ENCODE measurements at places on chromosomes 1 and 21.

DNA sequence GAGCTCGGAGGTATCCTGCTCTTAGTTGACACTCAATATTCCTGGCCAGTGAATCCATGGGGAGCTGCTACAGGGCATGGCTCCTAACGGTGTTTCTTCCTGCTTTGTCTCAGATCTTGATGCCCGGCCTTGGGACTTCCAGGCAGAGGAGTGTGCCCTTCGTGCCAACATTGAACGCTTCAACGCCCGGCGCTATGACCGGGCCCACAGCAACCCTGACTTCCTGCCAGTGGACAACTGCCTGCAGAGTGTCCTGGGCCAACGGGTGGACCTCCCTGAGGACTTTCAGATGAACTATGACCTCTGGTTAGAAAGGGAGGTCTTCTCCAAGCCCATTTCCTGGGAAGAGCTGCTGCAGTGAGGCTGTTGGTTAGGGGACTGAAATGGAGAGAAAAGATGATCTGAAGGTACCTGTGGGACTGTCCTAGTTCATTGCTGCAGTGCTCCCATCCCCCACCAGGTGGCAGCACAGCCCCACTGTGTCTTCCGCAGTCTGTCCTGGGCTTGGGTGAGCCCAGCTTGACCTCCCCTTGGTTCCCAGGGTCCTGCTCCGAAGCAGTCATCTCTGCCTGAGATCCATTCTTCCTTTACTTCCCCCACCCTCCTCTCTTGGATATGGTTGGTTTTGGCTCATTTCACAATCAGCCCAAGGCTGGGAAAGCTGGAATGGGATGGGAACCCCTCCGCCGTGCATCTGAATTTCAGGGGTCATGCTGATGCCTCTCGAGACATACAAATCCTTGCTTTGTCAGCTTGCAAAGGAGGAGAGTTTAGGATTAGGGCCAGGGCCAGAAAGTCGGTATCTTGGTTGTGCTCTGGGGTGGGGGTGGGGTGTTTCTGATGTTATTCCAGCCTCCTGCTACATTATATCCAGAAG is 16.7 kb downstream of the ALX3 start:
- DNase-seq: peak; percentile 70

DNA sequence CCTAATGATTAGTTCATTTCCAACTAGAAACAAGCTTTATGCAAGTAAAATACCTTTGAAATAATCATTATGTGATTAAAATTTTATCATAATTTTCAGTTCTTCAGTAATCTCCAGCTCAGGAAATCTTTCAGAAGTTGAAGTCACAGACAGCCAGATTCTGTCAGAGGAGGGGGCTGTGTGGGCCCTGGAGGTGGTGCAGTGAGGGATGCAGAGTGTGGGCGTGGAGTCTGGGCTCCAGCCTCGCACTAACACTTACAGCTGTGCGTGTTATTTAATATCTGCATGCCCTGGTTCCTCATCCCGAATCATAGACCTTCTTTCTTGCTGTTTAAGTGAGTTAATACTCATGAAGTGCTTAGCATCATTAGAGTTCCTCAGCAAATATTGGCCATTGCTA is 23.9 kb downstream of the WDR64 start:
- DNase-seq: peak; percentile 30

- DNase-seq: no peak
Observed at GRCh38 chr1:214843281-214843680, 239.3 kb upstream of the KCNK2 start.

GRCh38 chr1:182357913-182358312 is 33.7 kb downstream of the GLUL start:
- DNase-seq: no peak

- no peak for DNase-seq
Observed at GRCh38 chr1:181255270-181255929, 166.9 kb downstream of the IER5 start.

DNA sequence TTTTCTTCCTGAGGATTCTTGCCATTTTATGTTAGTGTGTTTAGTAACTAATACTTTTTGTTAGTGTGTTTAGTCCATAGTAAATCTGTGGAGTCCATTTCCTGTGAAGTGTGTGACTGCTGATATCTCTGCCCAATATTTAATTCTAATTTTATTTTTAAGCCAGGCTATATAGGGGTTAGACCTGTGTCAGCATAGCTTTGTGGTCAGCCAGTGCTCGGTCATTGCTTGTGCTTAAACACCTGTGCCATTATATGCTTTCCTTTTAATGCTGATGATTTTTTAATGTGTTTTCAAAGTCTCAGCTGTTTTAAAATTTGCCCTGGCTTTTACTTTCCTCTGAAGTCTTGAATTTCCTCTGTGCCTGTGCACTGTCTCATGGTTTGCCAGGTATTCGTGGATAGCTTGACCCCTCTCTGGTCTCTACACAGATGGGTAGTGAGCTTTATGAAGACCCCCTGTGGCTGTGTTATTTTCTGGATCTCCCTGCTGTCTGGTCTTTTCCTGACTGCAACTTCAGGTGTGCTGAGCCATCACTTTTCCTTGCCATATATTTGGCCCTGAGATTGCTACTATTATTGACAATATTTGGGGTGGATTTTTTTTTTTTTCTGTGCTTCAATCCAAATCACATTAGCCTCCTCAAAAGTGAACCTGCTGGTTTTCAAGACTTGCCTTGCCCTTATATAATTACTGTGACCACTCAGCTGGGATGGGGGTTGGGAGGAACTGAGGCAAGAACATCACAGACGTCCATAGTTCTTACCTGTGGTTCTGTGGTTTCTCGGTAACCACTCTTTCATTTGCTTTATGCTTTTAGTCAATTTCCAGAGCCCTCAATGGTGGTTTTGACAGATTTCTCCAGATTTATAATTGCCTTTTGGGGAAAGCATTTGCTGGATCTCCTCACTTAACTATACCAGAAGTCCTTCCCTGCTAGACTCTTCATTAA is 59.6 kb downstream of the RPS6KC1 start:
- no peak for DNase-seq

GRCh38 chr1:1006305-1007159 is 6.6 kb upstream of the HES4 start:
- no peak for DNase-seq

GRCh38 chr21:27807596-27807995 is 840.7 kb upstream of the ADAMTS5 start:
- DNase-seq: no peak

GRCh38 chr21:39073717-39074116 is 109.5 kb downstream of the PSMG1 start:
- no peak for DNase-seq

DNA sequence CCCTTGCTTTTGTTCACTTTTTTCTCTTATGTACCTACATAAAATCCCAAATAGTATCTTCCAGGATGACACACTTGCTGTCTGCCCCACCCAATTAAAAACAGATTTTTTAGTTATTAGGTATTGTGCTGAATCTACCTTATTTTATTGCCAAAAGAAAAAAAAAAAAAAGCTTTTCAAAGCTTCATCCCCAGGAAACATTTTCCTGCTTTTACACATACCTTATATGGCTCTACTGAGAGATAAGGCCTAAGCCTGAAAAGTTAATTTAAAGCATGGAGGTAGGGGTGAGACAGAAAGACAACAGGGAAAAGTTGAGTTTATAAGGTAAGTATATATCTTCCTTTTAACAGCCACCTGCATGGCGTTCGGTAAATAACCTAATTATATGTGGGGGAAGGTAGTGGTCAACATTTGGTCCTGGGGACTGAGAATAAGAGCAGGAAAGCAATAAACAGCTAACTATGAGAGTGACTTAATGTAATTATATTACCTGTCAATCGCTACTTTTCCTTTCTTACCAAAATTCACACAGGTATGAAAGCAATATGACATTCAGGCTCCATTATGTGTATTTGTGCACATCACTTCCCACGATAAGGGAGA is 54.6 kb upstream of the BOLA1 start:
- DNase-seq: no peak

- no peak for DNase-seq
Observed at GRCh38 chr1:26999440-26999987, 6.0 kb downstream of the TRNP1 start.

- no peak for DNase-seq
Observed at GRCh38 chr1:97869441-97869840, 51.4 kb downstream of the DPYD start.

- DNase-seq: no peak
Observed at GRCh38 chr1:83996191-83996590, 2.7 kb downstream of the TTLL7 start.

DNA sequence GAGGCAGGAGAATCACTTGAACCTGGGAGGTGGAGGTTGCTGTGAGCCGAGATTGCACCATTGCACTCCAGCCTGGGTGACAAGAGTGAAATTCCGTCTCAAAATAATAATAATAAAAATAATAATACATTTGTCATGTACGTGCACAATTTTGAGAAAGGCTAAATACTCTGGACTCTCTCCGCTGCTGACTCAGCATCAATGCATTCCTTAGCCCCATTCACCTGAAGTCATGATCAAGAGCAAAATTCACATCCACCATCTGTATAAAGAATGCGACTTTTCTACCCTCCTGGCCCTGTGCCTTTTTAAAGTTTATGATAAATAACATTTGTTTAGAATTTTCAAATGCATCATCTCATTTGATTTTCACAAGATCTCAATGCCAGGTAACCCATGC is 35.5 kb upstream of the MAP1LC3C start:
- no peak for DNase-seq

- DNase-seq: no peak
Observed at GRCh38 chr1:116852367-116852766, 57.3 kb upstream of the PTGFRN start.

DNA sequence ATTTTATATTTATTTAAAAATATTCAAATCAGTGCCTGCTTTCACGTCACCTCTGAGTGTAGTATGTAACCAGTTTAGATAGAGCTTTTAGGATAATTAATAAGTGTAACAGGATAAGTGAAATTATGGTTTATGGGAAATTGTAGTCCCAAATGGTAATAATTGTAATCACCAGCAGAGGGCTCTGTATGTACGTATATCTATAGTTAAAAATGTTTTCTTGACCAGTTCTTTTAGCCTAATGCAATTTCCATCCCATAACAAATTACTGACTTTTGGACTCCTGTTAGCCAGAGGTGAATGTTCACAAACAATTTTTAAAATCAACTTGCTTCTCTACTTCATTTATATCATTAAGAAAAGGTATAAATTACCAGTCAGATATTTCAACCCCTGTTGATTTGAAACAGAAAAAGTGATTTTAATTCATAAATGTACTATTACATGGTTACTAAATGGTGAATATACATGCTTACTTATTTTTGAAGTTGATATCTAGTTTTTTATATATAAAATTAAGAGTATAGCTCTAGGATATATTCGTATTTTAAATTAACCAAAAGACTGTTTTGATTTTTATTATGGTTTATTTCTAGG is 25.3 kb downstream of the SLC30A7 start:
- no peak for DNase-seq

DNA sequence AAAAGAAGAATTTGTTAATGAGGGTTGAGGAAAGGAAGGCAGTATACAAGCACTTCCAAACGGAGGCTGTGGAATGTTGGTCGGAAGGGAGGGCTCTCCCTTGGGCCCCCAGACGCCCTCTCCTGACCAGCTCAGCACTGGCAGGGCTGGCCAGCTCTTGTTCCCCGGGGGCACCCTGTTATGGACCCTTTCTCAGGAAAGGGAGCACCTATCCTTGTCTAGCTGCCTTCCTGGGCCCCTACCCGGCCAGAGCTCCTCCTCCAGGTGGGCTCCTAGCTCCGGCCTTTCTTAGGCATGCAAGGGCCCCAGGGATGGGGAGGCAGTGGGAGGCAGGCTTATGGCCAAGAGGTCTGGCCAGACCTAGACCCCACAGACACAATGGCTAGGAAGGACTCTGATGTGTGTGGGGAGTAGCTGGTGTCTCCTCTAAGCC is 926 bp downstream of the BLACAT1 start:
- no peak for DNase-seq

GRCh38 chr1:156488566-156489165 is 11.9 kb downstream of the MEF2D start:
- DNase-seq: no peak

DNA sequence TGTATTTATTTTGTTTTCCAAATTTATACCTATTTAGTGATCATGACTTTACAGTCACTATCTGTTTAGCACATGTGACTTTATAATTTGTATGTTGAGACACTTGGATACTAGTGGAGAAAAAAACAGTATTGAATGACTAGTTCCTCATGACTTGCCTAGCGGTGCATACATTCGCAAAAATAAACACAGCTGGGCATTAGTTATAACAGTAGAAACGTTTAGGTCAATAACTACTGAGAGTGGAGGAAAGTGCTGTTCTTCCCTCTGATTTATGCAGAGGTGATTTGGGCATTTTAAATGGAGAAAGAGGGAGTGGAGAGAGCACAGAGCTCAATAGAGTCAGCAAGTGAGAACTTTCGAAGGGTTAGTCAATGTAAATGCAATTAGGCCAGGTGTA is 1679.0 kb upstream of the B3GALT2 start:
- no peak for DNase-seq

- peak; percentile 64 for DNase-seq
Observed at GRCh38 chr1:212760126-212760823, 31.3 kb downstream of the NSL1 start.

- DNase-seq: no peak
Observed at GRCh38 chr1:113141650-113142473, 68.9 kb downstream of the LRIG2 start.

Measured in activated CD4-positive, alpha-beta T cell treated with anti-CD3 and anti-CD28 coated beads for 4 hours (primary cell).